ENCODE measurements at places on chromosomes 11 and 22. TPM values are rescaled to one million over a fixed set of nuclear protein-coding genes. Genes with fewer than 3 reads are reported as not detected.

Gene SEPTIN3
- 0.68 TPM for total RNA-seq

- no peak for DNase-seq
- H3K27ac ChIP-seq = no peak overlapping the region
- no peaks in the 10 kb centered on the region for H3K36me3 ChIP-seq
- no peak overlapping the region for H3K4me3 ChIP-seq
Observed at GRCh38 chr11:99634581-99634980, 613.8 kb downstream of the CNTN5 start.

- H3K27me3 ChIP-seq = no peaks in the 10 kb centered on the region
- no peak overlapping the region for H3K27ac ChIP-seq
Observed at GRCh38 chr22:26602127-26602526, 12.2 kb upstream of the TPST2 start.

Gene TTC36
- 0.42 TPM for total RNA-seq

DNA sequence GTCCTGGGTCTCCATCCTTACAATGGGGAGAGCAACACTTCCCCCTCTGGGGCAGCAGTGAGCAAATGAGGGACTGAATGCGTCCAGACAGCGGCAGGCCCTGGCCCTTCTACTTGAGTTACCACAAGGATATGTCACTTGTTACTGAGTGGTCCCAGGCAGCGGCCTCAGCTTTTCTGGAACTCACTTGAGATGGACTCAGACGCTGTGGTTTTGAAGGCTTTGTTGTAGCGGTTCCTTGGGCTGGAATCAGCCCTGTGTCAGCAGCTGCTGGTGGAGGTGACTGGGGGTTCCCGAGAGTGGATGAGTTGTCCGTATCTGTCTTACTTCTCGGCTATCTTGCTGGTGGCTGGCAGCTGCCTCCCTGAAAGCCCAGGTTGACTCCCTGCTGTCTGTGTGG lies 77.0 kb downstream of the MICAL2 start:
- no peak overlapping the region for H3K4me3 ChIP-seq
- H3K4me1 ChIP-seq = peaks cover 14% of the 10 kb centered on the region
- H3K27ac ChIP-seq = peak overlapping the region; percentile 91
- H3K27me3 ChIP-seq = no peaks in the 10 kb centered on the region
- H3K36me3 ChIP-seq = peaks cover 4% of the 10 kb centered on the region
- DNase-seq = no peak

Gene CNTF
- total RNA-seq = 1.9 TPM

Gene CALCA
- 0.97 TPM for total RNA-seq

DNA sequence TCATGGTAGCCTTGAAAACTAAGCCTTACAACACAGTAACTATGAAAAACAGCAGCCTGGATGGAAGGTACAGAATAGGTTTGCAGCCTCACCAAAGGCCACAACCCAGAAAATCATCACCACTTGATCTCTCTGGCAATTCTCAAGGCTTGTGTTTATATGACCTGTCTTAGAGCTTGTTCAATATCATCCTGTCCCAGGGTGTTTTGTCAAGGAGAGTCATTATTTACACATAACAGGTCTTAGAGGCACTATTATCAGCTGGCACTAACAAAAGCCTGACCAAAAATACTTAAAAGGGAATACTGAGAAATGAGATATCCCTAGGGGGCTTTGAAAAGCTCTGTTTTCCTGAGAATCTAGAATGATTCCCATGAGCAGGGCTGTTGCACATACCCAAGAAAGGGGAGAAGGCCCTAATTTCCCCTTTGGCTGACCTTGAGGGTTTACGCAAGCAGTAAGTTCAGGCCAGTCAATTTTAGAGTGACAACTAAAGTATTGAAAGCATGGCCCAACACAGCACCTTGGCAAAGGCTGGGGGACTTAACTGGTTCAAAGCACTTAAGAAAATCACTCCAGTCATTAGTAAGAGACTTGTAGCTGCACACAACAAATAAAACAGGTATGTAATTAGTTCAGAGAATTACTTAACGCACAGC lies 7.9 kb downstream of the SC5D start:
- no peak for DNase-seq
- peaks cover 3% of the 10 kb centered on the region for H3K36me3 ChIP-seq
- no peak overlapping the region for H3K4me3 ChIP-seq
- no peak overlapping the region for H3K27ac ChIP-seq
- no peaks in the 10 kb centered on the region for H3K27me3 ChIP-seq

- H3K36me3 ChIP-seq = peaks cover 5% of the 10 kb centered on the region
- H3K27me3 ChIP-seq = no peaks in the 10 kb centered on the region
- no peak overlapping the region for H3K27ac ChIP-seq
- no peak overlapping the region for H3K4me3 ChIP-seq
- DNase-seq = peak; percentile 70
Observed at GRCh38 chr11:73980001-73980961, 2.4 kb downstream of the UCP2 start.
